ENCODE measurements at places on chromosomes 2 and 18.

GRCh38 chr2:145960479-145961163 lies 1440.7 kb upstream of the ZEB2 start:
- H3K36me3 ChIP-seq, result no peaks in the 10 kb centered on the region
- peaks cover 24% of the 10 kb centered on the region for H3K27me3 ChIP-seq
- ATAC-seq, result no peak
- no peak overlapping the region for H3K27ac ChIP-seq
- no peak overlapping the region for H3K4me3 ChIP-seq

DNA sequence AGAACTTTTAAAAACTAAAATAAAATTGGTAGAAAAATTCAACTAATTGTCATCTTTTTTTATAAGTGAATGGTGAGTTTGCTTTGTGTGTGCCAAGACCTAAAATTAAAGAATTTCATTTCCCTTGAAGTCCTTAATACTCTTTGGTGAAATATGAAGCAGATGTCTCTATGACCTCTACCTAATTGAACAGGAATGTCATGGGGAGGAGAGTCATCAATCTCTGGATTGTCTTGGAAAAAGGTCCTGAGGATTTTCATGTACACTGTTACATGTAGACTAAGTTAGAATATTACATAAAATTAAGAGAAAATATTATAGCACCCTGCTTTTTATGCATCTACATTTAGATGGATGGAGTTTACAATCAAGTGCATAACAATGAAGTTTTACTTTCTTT lies 177.9 kb upstream of the LRP1B start:
- ATAC-seq, result no peak
- H3K36me3 ChIP-seq, result no peaks in the 10 kb centered on the region
- H3K27ac ChIP-seq, result no peak overlapping the region
- H3K4me1 ChIP-seq, result no peaks in the 10 kb centered on the region
- H3K27me3 ChIP-seq, result no peaks in the 10 kb centered on the region
- H3K4me3 ChIP-seq, result no peak overlapping the region

GRCh38 chr18:55380589-55380988 lies 207.4 kb downstream of the TCF4 start:
- no peak overlapping the region for H3K4me3 ChIP-seq
- H3K4me1 ChIP-seq, result peaks cover 42% of the 10 kb centered on the region
- H3K27ac ChIP-seq, result peak overlapping the region; percentile 53
- no peaks in the 10 kb centered on the region for H3K27me3 ChIP-seq
- peaks cover 25% of the 10 kb centered on the region for H3K36me3 ChIP-seq

GRCh38 chr18:73923866-73924265 lies 223.8 kb downstream of the FBXO15 start:
- H3K4me1 ChIP-seq, result no peaks in the 10 kb centered on the region
- H3K36me3 ChIP-seq, result no peaks in the 10 kb centered on the region
- H3K27ac ChIP-seq, result no peak overlapping the region

DNA sequence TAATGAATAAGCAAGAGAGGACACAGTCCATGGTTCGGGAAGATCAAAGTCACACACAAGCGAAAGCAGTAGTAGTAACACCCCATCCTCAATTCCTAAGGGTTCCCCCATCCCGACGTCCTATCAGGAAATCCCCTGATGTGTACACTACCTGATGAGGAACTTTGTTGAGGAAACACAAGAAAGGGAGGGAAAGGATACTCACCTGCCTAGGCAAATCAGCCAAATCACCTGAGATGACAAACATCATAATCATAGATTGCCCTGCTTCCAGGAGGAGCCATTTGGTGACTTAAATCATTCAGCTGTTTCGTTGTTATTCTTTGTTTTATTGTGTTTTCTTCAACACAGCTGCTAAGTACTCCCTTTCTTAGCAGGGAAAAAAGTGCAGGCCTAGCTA lies 55.5 kb upstream of the SPOPL start:
- no peaks in the 10 kb centered on the region for H3K36me3 ChIP-seq
- H3K27ac ChIP-seq, result no peak overlapping the region
- H3K4me3 ChIP-seq, result no peak overlapping the region
- no peak for ATAC-seq
- no peaks in the 10 kb centered on the region for H3K4me1 ChIP-seq

DNA sequence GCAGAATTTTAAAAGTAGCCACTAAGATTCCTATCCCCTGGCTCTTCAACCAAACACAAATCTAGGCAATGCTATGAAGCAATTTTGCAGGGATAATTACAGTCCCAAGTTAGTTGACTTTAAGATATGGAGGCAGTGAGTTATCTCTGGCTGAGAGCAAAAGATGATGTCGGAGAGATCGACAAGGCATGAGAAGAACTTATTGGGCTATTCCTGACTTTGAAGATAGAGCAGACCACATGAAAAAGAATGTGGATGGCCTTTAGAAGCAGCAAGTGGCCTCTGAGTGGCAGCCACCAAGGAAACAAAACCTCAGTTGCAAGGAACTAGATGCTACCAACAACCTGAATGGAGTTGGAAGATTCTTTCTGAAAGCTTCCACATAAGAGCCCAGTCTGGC lies 58.2 kb upstream of the PPM1B start:
- H3K36me3 ChIP-seq, result no peaks in the 10 kb centered on the region
- H3K27me3 ChIP-seq, result peaks cover 9% of the 10 kb centered on the region
- no peak for ATAC-seq
- H3K4me1 ChIP-seq, result peaks cover 13% of the 10 kb centered on the region
- H3K27ac ChIP-seq, result no peak overlapping the region

- ATAC-seq, result no peak
- peaks cover 36% of the 10 kb centered on the region for H3K36me3 ChIP-seq
- H3K4me3 ChIP-seq, result no peak overlapping the region
- H3K27me3 ChIP-seq, result no peaks in the 10 kb centered on the region
Observed at GRCh38 chr2:151799886-151800292, 28.3 kb downstream of the ARL5A start.

GRCh38 chr2:1268034-1268433 lies 145.2 kb upstream of the TPO start:
- no peak overlapping the region for H3K4me3 ChIP-seq
- no peaks in the 10 kb centered on the region for H3K27me3 ChIP-seq
- H3K4me1 ChIP-seq, result no peaks in the 10 kb centered on the region
- no peak for ATAC-seq

- no peaks in the 10 kb centered on the region for H3K36me3 ChIP-seq
- peaks cover 24% of the 10 kb centered on the region for H3K4me1 ChIP-seq
- ATAC-seq, result peak; percentile 5
- no peak overlapping the region for H3K27ac ChIP-seq
Observed at GRCh38 chr18:48990481-48991318, 39.9 kb upstream of the SMAD7 start.

- peaks cover 1% of the 10 kb centered on the region for H3K4me1 ChIP-seq
- no peaks in the 10 kb centered on the region for H3K36me3 ChIP-seq
- no peak overlapping the region for H3K4me3 ChIP-seq
- no peak for ATAC-seq
- no peak overlapping the region for H3K27ac ChIP-seq
- H3K27me3 ChIP-seq, result peaks cover 31% of the 10 kb centered on the region
Observed at GRCh38 chr2:234588054-234588430, 91.2 kb upstream of the ARL4C start.

DNA sequence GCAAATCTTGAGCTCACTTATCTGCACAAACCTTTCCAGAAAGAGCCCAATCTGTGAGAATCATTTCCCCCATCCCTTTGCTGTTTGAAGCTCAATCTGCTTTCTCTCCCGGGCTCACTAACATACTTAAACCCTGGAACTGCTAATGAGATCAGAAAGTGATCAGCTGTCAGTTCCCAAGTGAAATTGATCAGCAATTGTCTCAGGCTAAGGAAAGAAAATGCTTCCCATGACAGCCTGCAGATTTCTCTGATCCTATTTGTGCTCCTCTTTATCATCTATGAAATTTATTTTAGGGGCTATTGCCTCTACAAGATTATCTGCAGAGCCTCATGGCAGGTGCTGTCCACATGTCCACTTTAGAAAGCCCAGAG lies 239.0 kb upstream of the CXCR4 start:
- no peak overlapping the region for H3K4me3 ChIP-seq
- peaks cover 35% of the 10 kb centered on the region for H3K4me1 ChIP-seq
- H3K36me3 ChIP-seq, result no peaks in the 10 kb centered on the region
- no peaks in the 10 kb centered on the region for H3K27me3 ChIP-seq

DNA sequence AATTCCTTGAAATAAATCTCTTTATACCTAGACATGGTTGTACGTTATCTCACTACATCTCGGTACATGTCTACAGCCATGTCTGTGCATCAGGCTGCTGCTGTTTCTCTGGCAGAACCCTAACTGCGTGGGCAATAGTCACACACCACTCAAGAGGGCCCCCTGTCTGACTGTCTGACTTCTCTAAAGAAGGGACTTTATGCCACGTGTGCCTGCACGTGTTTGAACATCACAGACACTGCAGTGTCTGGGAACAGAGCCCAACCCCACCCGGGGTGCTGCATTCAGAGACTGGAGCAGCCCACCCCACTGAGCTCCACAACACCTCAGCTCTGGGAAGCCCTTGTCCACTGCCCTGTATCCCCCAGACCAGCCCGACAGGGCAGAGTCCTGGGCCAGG lies 55.0 kb downstream of the KIF1A start:
- peaks cover 4% of the 10 kb centered on the region for H3K4me1 ChIP-seq
- H3K36me3 ChIP-seq, result no peaks in the 10 kb centered on the region
- ATAC-seq, result no peak

DNA sequence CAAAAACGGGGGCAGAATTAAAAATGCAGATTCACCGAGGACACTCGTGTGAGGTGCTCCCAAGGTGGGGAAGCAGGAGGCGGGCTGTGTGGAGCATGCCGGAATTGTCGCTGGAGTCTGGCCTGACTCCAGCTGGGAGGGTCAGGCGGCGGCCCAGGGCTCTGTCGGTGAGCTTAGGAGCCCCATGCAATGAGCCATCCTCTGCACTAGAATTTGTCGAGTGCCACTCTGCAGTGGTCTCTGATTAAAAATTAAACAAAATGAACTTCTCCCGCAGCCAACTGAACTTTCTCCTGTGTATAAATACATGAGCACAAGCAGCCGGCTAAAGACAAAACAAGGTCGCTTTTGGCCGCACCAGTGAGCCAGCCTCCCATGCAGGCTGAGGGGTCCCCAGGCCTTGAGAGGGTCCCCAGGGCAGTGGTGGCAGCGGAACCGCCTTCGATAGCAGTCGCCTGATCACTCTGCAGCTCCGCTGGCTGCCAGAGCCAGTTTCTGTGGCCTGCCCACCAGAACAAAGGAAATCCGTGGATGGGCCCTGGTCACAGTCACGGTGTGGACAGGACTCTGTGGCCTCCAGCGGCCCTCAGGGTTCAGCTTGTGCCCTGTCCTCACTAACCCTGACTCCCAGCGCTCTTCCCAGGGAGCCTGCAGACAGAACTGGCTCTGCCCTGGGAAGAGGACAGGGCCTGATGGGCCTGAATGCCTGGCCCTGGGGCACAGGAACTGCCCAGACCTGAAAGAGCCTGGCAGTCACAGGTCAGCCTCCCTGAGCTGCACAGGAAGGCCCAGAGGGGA lies 201.3 kb downstream of the EIPR1 start:
- no peak for ATAC-seq
- no peaks in the 10 kb centered on the region for H3K27me3 ChIP-seq
- no peak overlapping the region for H3K4me3 ChIP-seq
- H3K36me3 ChIP-seq, result peaks cover 53% of the 10 kb centered on the region
- no peaks in the 10 kb centered on the region for H3K4me1 ChIP-seq

DNA sequence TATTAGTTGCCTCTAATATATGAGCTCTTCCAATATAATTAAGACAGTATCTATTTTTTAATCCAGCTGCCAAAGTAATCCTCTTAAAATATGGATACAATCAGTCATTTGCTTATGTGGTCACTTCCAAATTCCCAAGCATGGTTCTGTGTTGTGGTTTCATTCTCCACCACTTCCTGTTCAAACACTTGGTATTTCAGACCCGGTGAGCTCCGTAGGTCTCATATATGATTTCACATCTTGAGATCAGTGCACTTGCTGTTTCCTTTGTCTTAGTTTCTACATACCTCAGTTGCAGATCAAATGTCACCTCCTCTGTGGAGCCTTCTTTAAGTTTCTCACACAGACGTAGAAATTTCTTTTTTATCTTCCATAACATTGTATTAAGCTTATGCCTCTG lies 254.2 kb downstream of the KCNS3 start:
- no peaks in the 10 kb centered on the region for H3K27me3 ChIP-seq
- no peaks in the 10 kb centered on the region for H3K36me3 ChIP-seq
- ATAC-seq, result no peak
- no peak overlapping the region for H3K27ac ChIP-seq
- H3K4me1 ChIP-seq, result no peaks in the 10 kb centered on the region

DNA sequence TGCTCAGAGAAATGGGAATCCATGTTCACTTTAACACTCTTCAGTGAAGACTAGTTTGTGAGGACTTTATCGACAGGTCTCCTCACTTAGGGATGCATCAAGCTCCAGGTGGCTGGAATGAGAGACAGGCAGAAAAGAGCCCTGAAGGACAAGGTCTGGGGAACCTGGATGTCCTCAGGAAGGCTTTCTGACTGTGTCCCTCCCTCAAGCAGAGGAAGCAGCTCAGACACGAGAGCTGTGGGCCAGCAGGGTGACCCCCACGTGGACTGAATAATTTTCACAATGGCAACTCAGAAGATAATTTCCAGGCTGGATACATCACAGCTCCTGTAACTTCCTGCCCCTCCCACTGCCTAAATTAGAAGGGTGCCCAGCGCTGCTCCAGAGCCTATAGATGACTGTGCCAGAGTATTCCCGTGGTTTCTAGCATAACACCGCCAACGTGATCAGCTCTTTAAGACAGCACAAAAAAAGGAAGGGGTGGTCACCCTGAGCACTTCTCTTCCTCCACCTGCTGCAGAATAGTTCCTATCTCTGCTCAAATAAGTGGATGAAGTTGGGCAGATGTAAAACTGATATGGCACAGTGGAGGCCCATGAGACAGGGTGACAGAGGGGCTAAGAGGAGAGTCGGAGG lies 25.7 kb upstream of the NCK2 start:
- H3K4me3 ChIP-seq, result no peak overlapping the region
- ATAC-seq, result no peak
- H3K27ac ChIP-seq, result peak overlapping the region; percentile 20
- no peaks in the 10 kb centered on the region for H3K4me1 ChIP-seq

- H3K36me3 ChIP-seq, result peaks cover 28% of the 10 kb centered on the region
- H3K27me3 ChIP-seq, result no peaks in the 10 kb centered on the region
- ATAC-seq, result no peak
- H3K4me1 ChIP-seq, result no peaks in the 10 kb centered on the region
- H3K4me3 ChIP-seq, result no peak overlapping the region
Observed at GRCh38 chr2:18788592-18788991, 199.2 kb upstream of the NT5C1B start.

DNA sequence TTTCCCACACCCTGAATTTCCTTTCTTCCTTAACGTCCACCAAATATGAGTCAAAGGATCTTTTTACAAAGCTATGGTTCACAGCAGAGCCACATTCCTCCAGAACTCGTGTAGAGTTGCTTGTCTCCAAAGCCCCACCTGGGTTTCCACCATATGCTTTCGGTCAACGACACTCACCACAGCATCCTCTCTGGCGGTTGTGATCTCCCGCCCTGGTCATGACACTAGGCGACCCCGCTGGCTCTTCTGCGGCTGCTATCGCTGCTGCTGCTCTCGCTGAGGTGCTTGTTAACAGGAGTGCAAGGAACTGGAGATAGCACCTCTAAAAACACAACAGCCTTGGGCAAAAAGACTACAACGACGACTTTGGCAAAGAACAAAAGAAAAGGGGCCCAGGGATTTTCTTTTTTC lies 340 bp downstream of the SLC40A1 start:
- no peaks in the 10 kb centered on the region for H3K36me3 ChIP-seq
- peaks cover 18% of the 10 kb centered on the region for H3K4me1 ChIP-seq
- ATAC-seq, result peak; percentile 20
- peaks cover 62% of the 10 kb centered on the region for H3K27me3 ChIP-seq
- peak overlapping the region; percentile 40 for H3K4me3 ChIP-seq
- H3K27ac ChIP-seq, result no peak overlapping the region

Data from stimulated activated memory B cell treated with anti-CD40 and anti-IgM and Interleukin-4, amounts not matched to agents 10 μg/mL and 1 μg/mL and 100 μg/mL, for 72 hours (primary cell).